Stimulated activated CD4-positive, alpha-beta T cell treated with anti-CD3 and anti-CD28 coated beads, Interleukin-4, amount 100 ng/mL, for 24 hours (primary cell): ENCODE measurements at places on chromosomes 4 and X.

GRCh38 chr4:26458157-26458561 is 32.1 kb downstream of the CCKAR start:
- DNase-seq = no peak

DNA sequence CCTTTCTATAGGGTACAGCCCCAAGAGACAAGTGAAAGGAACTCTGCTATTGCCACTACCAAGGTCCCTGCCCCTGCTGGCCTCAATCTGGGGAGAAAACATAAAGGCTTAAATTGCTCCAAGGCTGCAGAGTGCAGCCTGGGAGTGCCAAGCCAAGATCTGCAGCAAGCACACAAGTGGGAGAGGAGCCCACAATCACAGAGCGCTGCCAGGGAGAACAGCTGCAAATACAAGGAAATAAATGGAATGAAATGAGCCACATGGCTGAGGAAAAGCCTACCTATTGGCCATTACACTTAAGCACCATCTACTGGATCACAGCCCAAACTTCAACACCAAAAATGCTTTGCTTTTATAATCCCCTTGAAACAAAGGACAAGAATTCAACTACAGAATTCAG is 582.4 kb downstream of the FAM133A start:
- DNase-seq = no peak

GRCh38 chr4:110108422-110108821 is 90.0 kb downstream of the ELOVL6 start:
- DNase-seq = no peak

DNA sequence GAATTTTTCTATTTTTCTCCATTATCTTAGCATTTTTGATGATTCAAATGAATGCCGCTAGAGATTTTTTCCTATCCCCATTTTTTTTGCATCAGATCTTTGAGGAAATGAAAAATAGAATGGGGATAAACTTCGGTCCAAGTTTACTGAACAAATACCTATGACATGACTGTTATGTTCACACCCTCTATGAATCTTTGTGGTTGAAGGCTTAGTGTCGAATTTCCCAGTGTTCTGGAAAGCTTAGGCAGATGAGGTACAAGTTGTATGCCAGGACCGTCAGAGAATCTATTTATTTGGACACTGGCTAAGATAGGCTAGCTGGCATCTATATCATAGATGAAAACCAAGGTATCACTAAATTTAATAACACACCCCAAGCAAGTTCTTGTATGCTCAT is 123.4 kb downstream of the SPCS3 start:
- DNase-seq = no peak

DNA sequence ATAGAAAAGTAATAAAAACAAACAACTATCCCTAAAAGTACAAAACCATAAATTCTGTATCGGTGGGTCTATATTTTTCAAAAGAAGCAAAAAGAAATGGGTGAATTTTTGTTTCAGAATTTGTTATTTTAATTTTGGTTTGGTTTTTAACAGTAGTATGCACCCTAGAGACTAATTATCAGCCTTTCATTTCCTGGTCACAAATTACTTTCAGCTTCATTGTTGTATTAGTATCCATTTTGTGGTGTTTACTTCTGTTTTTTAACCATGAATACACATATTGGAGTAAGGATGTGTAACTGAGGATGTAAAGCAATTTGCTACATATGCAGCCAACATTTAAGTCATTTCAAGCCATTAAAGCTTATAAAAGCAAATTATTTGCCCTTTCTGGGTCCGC is 97.8 kb downstream of the LUZP4 start:
- DNase-seq = no peak

DNA sequence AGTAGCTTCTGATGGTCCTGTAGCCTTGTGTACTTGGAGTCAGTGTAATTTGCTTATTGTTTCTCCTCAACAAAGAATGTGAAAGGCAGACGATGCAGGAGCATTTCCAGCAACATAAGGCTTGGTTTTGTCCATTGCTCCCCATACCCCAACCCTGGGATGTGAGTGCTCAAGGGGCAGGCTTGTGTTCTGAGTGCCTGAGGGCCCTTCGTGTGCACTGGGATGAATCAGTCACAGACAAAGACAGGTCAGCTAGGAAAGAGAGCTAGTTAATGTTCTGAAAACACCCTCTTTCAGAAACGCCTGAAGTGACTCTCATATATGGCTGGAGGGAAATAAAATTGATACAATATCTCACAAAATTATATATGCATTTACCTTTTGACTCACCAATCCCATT is 59.1 kb downstream of the PRPS1 start:
- DNase-seq = no peak

- no peak for DNase-seq
Observed at GRCh38 chr4:41525129-41525528, 12.8 kb upstream of the LIMCH1 start.

DNA sequence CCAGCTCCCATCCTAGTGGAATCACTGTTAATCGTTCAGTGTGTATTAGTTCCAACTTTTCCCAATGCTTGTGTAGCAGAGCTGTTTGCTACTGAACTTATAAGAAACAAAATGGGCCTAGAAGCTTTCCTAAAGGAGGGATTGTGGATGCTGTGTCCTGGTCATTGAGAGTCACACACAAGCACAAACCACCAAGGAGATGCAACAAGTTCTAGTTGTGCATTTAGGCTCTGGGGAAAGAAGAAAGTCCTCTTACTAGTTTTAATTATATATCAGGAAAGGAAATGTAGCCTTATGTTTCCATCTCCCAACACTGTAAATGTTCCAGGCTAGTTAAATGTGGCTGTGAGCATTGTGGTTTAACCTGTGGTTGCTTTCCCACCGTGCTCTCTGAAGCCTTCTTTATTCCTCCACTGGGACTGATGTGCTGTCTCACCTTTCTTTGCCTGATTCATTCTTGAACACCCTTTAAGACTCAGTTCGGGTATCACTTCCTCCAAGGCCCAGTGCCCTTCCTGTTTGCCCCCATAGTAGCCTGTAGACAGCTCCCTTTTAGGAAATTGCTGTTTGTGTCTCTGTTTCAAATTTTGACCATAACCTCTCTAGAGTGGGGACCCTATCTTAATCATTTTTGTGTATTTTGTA is 34.3 kb downstream of the ATP10D start:
- no peak for DNase-seq

DNA sequence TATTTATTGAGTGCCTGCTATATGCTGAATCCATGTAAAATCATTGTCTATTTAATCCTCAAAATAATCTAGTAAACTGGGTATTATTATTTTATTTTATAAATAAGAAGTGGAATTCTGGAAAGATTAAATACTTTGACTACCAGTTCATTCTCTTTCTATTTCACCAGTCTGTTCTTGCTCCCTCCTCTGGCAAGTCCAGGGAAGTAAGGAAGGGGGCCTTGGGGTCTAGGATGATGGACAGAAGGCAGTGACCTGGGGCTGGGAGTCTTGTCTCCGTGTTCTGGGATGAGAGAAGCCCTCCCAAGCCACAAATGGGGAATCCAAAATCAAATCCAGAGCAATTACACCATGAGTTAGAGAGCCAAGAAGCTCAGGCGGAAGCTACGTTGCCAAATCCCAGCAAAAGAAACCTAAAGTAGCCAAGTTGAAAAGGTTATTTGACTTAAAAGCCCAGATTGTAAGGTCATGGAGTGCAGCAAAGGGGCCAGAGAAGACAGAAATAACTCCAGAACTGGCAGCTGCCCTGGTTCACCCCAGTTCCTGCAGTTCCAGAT is 28.3 kb upstream of the PARM1 start:
- no peak for DNase-seq

DNA sequence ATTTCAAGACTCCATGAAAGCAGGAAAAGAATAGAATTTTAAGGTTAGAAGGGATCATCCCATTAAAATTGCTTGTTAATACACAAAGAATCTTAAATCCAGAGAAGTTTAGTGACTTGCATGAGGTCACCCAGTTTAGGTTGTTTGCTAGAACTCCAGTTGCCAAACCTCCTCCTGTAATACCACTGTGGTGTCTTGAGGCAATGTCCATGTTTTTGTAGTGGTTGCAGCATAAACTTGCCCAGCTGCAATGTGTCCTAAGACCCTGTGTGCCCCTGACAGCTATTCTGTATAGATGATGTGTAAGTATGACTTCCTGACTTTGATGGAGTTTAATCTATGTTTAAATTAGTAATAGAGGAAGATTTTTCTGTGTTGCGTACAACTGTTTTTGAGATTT is 6.3 kb downstream of the SFRP2 start:
- DNase-seq = no peak

- no peak for DNase-seq
Observed at GRCh38 chr4:13089659-13089998, 394.5 kb downstream of the RAB28 start.

DNA sequence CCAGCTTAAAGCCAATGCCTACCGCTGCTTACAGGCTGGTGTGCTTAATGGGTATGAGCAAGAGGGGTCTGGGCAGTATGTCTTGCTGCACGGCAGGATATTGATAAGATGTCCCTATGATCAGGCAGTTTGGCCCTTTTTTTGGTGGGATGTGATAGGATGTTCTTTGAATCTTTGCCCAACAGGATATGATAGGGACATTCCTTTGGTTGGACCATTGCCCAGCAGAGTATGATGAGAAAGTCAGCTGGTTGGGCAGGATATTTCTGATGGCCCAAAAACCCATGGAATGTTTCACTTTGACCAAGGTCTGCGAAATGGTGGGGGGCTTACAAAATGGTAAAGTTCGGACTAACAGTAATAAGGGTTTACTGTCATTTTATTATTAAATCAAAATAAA is 1060.6 kb downstream of the STIM2 start:
- no peak for DNase-seq

DNA sequence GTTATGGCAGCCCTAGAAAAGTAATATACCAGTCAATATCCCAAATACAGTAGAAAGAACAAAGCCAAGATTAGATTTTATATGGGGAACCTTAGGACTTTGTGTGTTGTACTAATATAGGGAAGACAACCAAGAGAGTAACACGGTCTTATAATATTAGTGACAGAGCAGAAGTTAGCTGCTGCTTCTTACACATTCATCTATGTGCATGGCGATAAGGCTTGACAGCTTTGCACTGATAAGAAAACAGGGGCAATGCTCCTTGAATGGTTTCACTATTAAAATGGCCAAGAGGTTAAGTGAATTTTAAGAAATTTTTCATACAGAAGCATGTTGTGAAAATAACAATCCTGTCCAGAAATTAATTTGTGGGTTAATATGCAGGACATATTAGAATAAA is 521.6 kb downstream of the CCSER1 start:
- no peak for DNase-seq

DNA sequence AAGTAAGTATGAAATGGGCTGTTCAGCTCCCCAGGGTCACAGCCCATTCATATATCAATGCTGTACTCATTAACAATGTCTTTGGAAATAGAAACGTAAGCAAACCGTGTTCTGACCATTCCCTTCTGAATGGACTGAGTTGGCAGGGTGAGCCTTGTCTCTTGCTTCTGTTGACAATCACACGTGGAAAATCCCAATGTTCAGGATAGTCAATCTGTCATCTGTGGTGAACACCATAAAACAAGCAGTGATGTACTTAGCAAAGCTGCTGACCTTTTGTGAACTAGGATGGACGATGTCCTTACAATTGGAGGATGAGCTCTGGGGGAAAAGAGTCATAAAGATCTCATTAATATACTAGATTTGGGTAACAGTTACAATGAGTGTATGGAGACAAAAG is 109.6 kb upstream of the PAQR3 start:
- DNase-seq = no peak

DNA sequence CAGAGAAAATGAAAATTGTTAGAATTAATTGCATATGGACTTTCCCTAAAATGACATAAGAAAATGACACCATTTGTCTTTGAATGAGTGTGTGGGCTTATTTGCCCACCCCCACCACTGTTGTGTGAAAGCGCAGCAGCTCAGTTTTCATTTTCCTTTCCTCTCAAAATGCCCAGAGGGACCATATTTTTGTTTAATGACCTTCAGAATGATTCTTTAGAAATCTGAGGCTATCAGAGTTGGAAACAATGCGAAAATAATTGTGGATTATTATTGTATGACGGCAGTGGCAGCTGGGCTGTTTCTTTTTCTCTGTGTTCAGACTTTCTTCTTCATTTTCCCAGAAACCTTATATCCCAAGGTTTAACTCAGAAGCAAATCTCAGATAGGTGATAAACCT is 44.6 kb upstream of the TEX13A start:
- DNase-seq = no peak

DNA sequence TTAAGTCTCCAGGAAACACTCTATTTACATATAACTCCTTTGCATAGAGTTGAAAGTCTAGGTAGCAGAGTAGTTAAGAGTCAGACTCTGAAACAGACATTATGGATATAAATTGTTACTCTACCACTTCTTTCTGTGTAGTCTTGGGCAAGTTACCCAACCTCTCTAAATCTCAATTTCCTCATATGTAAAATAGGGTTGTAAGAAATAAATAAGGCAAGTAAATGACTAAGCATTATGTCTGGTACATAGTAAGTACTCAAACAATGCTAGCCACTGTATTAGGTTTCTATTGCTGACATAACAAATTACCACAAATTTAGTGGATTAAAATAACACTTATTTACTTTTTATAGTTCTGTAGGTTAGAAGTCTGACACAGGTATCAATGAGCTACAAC is 394.1 kb downstream of the PRDM5 start:
- DNase-seq = no peak

GRCh38 chr4:138609943-138610350 is 367.8 kb upstream of the SLC7A11 start:
- DNase-seq = no peak

DNA sequence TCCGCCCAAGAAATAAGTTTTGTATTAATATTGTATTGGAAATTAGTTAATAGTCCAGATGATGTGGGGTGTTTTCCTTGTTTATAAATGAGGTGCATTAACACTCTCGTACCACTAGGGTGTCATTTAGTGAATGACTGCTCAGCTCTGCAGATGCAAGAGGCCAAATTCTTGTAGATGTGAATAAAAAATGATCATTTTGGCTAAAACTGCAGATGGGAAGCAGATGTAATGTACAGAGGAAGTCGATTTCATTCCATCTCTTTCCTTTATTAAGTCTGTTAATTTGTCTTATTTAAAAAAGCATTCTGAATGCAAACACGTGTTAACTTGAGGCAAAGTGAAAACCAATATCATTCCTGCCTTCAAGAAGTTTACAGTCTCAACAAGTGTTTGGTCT is 108.1 kb downstream of the DHX15 start:
- DNase-seq = no peak

- no peak for DNase-seq
Observed at GRCh38 chrX:105646592-105647372, 175.6 kb upstream of the NRK start.

GRCh38 chr4:78774417-78774816 is 1.7 kb upstream of the BMP2K start:
- no peak for DNase-seq

- DNase-seq = no peak
Observed at GRCh38 chr4:2394528-2394927, 23.9 kb downstream of the ZFYVE28 start.

DNA sequence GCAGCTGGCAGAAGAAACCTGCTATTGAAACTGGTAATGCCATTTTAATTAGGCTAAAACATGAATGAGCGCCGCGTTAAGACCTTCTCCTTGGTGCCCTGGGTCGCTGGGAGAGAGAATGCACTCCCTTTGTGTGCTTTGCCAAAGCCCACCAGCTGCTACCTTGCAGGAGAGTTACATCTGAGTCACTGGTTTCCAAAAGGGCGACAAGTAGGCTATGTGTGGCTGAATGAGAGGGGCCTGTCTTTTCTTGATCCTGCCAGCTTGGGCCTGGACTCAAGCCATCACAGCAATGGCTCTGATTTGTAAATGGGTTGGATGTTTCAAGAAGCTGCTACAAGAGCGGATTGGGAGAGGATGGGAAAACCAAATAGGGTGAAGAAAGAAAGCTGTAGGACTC is 81.5 kb downstream of the NHS start:
- DNase-seq = no peak

GRCh38 chr4:4985844-4986243 is 33.4 kb downstream of the CYTL1 start:
- DNase-seq = no peak
